ENCODE measurements at places on chromosomes 3 and 15.

- no peak for DNase-seq
Observed at GRCh38 chr15:39250460-39251186, 330.3 kb upstream of the THBS1 start.

GRCh38 chr3:180352261-180352660, 249.7 kb upstream of the TTC14 start:
- DNase-seq = no peak

- no peak for DNase-seq
Observed at GRCh38 chr3:135157045-135157740, 362.1 kb downstream of the EPHB1 start.

DNA sequence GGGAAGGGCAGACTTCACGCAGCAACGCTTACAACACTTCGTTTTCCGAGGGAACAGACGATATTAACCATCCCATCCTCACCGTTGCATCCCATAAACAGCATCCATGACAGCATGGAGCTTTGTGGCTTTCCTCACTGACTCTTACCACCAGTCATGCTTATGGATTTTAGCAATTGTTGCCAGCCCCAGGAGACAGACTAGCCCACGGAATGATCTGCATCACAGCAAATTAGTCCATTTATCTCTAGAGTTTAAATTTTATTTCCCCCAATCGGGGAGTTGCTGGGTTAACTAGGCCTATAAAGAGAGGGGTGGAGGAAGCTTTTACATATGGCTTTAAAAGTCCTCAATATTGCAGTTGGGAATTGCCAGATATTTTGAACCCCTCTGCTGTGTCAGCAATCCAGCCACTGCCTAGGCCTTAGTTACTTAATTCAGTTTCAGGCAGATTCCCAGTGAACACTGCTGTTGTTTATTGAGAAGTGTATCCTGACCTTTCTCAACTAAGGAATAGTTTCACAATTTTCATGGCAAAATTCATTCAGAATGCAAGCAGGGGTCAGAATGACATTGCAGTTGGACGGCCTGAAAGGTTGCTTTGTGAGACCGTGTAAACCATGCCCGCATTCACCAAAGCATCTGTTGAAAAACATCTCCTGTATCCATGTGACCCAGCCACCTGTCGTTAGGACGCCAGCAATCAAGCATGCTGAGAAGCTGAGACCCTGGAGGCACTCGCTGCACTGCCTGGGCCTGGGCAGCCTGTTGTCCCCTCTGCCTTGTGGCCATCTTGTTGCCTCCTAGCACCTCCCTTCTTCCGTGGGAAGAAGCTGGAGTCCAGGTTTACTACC, 397.4 kb upstream of the TPM1 start:
- DNase-seq = no peak

DNA sequence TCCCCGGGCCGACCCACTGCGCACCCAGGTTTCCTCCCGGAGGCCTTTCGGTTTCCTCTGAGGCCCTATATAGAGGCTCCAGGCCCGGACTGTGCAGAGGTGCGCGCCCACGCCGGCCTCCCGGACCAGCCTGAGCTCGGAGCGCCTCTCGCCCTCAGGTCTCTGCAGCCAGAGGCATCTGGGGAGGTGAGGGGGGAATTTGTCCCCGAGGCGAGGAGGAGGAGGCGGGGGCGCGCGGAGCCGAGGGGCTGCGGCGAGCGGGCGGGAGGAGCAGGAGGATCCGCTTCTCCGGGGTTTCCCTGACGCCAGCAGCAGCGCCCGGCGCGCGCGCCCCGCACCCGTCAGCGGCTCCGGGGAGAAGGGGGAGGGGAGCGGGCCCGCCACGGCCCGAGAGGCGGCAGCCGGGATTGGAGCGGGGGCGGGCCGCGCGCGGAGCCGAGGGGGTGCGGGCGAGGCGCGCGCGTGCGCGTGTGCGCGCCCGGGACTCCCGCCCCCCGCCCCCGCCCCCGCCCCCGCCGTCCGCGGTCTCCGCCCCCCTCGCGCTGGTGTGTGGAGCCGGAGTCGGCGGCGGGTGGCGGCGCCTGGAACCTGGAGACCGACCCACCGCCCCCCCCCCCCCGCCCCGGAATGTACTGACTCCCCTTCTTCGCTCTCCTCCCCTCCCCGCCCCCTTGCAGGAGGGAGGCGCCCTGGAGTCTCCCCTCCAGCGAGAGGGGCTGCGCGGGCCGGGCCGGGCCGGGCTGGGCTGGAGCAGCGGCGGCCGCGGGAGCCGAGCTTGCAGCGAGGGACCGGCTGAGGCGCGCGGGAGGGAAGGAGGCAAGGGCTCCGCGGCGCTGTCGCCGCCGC, at the start of gene NEO1:
Gene NEO1, plus strand, starts transcription at position 657 of the 846 bp plus-strand sequence. CDS start 213 bp downstream, outside the sequence.
- peak; percentile 68 for DNase-seq

DNA sequence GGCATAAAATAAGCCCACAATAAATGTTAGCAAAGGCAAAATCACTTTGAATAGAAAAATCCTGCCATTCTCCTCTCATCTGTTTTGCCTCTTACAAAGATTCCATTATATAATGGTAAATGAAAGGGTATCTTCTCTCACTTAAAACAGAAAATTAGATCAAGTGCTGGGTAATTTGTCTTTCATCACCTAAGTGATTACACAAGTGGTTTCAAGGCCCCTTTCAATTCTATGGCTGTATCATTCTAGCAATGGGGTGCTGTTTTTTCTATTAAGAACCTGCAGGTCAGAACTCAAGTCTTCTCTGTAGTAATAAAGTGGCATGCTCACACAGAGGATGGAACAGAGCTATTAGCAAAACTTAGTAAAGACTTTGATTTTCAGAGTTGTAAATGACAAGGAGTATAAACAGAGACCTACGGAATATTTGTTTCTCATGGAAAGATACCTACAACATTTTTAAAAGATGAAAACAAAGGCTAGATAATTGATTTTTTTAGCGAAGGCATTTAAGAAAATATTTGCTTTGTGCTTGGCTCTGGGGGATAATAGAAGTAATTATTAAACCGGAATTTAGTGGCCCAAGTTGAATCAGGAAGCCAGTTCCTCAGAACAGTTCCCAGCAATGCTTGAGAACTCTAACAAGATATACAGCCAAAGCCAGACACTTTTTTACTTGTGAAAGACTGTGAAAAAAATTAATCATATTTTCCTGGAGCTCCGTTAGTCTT, 137.4 kb downstream of the CMSS1 start:
- DNase-seq = no peak

GRCh38 chr3:190863119-190863465, 598 bp upstream of the GMNC start:
- DNase-seq = no peak

Data from activated T-cell treated with anti-CD3 and anti-CD28 coated beads for 24 hours (primary cell).